ENCODE measurements at places on chromosomes 2 and 18. TPM values are rescaled to one million over a fixed set of nuclear protein-coding genes. Genes with fewer than 3 reads are reported as not detected.
A peak's percentile ranks its signal among the peaks of the same experiment; 100 is the strongest.

GRCh38 chr2:53509831-53510388 lies 257.7 kb upstream of the CHAC2 start:
- H3K27me3 ChIP-seq, result no peaks in the 10 kb centered on the region
- no peak overlapping the region for H3K27ac ChIP-seq
- DNase-seq, result peak; percentile 65
- H3K36me3 ChIP-seq, result no peaks in the 10 kb centered on the region

DNA sequence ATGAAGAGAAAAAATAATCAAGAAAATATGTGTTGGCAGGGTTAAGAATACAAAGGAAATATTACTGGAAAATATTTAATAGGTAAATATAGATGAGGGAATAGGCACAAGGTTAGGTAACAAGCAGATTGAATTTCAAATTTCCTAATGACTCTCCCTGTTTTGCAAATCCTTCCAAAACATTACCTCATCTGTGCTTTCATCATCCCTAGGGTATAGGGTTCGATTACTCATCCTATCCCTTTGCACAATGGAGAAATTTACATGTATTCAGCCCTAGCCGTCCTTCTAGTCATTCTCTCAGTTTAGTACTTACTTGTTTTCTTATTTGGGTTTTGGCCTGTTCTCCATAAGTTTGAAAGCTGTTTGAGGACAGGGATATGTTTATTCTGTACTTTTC lies 864.6 kb upstream of the FSHR start:
- no peak for DNase-seq
- H3K27me3 ChIP-seq, result no peaks in the 10 kb centered on the region
- no peak overlapping the region for H3K27ac ChIP-seq
- H3K36me3 ChIP-seq, result no peaks in the 10 kb centered on the region
- H3K4me3 ChIP-seq, result no peak overlapping the region

- H3K27ac ChIP-seq, result no peak overlapping the region
- no peaks in the 10 kb centered on the region for H3K27me3 ChIP-seq
- no peaks in the 10 kb centered on the region for H3K36me3 ChIP-seq
- no peak overlapping the region for H3K4me3 ChIP-seq
- no peaks in the 10 kb centered on the region for H3K4me1 ChIP-seq
Measured at GRCh38 chr18:39296293-39296888, 1730.8 kb upstream of the CELF4 start.

GRCh38 chr18:59624369-59624765 lies 72.9 kb downstream of the CCBE1 start:
- no peak overlapping the region for H3K27ac ChIP-seq
- H3K4me3 ChIP-seq, result no peak overlapping the region
- no peaks in the 10 kb centered on the region for H3K36me3 ChIP-seq
- H3K4me1 ChIP-seq, result peaks cover 5% of the 10 kb centered on the region
- no peaks in the 10 kb centered on the region for H3K27me3 ChIP-seq
- DNase-seq, result no peak

DNA sequence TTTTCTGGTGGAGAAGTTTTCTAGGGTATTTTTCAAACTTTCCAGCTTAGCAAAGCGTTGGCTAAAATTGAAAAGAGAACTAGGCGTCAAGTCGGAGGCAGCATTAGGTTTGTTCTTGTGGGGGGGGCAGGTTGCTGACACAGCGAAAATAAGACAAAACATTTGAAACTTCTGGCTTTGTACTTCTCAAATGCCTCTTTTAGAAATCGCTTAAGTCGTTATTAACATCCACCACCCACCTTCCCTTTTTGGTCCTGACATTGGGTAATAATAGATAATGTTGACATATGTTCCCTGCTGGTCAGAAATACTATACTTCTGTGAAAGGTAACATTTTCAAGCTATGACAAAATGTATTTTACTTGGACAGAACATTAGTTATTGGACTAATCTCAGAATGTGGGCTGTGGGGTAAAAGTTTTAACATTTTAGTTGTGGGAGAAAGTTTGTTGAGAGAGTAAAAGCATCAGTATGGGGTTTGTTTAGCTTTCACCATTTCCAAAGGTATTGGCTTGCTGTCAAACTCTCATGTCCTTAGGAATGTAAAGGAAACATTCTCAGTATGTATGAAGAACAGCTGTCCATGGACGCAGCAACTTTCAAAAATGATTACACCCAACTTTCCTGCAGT lies 88.1 kb upstream of the ZEB2 start:
- H3K27me3 ChIP-seq, result no peaks in the 10 kb centered on the region
- DNase-seq, result no peak
- H3K4me3 ChIP-seq, result no peak overlapping the region
- no peaks in the 10 kb centered on the region for H3K36me3 ChIP-seq
- H3K27ac ChIP-seq, result no peak overlapping the region

DNA sequence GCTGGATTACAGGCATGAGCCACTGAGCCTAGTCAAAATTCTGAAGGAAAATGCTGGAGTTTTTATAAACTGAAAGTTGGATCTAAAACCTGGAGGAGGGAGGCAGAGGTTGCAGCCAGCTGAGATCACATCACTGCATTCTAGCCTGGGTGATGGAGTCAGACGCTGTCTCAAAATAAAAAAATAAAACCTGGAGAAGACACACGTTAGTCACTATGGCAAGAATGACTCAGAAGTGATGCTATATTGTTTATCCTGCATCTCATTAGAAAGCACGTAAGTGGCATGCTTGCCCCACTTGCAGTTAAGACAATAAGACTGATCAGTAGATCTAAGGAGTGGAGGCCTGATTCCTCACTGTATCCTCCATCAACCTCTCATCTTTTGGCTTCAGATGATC lies 106.6 kb upstream of the STON1 start:
- peaks cover 3% of the 10 kb centered on the region for H3K4me1 ChIP-seq
- H3K36me3 ChIP-seq, result no peaks in the 10 kb centered on the region
- H3K27me3 ChIP-seq, result peaks cover 4% of the 10 kb centered on the region
- H3K4me3 ChIP-seq, result no peak overlapping the region

GRCh38 chr2:150095361-150096095 lies 391.9 kb downstream of the RND3 start:
- DNase-seq, result no peak
- H3K36me3 ChIP-seq, result no peaks in the 10 kb centered on the region
- no peak overlapping the region for H3K4me3 ChIP-seq
- no peak overlapping the region for H3K27ac ChIP-seq
- no peaks in the 10 kb centered on the region for H3K27me3 ChIP-seq
- peaks cover 11% of the 10 kb centered on the region for H3K4me1 ChIP-seq

GRCh38 chr2:240507778-240508251 lies 50.0 kb downstream of the ANKMY1 start:
- H3K27me3 ChIP-seq, result no peaks in the 10 kb centered on the region
- no peaks in the 10 kb centered on the region for H3K36me3 ChIP-seq
- no peak for DNase-seq
- H3K4me1 ChIP-seq, result no peaks in the 10 kb centered on the region
- no peak overlapping the region for H3K27ac ChIP-seq
- no peak overlapping the region for H3K4me3 ChIP-seq

DNA sequence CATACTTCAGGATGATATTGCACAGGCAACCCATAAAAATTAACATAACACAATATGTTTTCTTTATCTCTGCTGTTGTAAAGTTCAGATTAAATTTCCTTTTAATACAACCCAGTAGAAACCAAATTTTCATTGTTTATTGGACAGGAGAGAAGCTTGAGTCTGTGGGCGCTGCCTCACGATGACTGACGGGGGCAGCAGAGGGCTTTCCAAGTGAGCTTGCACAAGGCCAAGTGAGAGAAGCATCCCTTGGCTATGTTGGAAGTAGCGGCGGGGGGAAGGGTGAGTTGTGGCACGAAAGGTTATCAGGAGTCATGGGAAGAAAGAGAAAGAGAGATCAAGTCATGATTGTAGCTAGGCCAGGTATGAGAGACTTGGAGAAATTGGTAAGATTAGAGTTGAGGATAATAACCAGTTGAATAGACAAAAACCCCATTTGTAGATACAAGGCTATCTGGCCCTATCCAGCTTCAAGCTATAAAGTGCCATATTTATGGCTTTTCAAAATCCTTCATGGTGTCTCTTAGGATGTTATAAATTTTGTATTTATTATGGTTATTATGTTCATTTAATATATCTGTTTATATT lies 413.7 kb upstream of the FAM98A start:
- no peaks in the 10 kb centered on the region for H3K27me3 ChIP-seq
- no peaks in the 10 kb centered on the region for H3K36me3 ChIP-seq

- no peaks in the 10 kb centered on the region for H3K4me1 ChIP-seq
- no peak for DNase-seq
- no peaks in the 10 kb centered on the region for H3K36me3 ChIP-seq
Measured at GRCh38 chr2:229610333-229610732, 104.0 kb downstream of the DNER start.

GRCh38 chr2:240296476-240297255 lies 138.8 kb upstream of the GPC1 start:
- H3K36me3 ChIP-seq, result no peaks in the 10 kb centered on the region
- DNase-seq, result no peak
- no peaks in the 10 kb centered on the region for H3K27me3 ChIP-seq
- H3K4me1 ChIP-seq, result peaks cover 13% of the 10 kb centered on the region

GRCh38 chr18:57801761-57802212 lies 1.3 kb downstream of the ATP8B1 start:
- H3K36me3 ChIP-seq, result no peaks in the 10 kb centered on the region
- DNase-seq, result peak; percentile 34
- H3K27ac ChIP-seq, result no peak overlapping the region
- peaks cover 10% of the 10 kb centered on the region for H3K4me1 ChIP-seq
- H3K4me3 ChIP-seq, result peak overlapping the region; percentile 63

DNA sequence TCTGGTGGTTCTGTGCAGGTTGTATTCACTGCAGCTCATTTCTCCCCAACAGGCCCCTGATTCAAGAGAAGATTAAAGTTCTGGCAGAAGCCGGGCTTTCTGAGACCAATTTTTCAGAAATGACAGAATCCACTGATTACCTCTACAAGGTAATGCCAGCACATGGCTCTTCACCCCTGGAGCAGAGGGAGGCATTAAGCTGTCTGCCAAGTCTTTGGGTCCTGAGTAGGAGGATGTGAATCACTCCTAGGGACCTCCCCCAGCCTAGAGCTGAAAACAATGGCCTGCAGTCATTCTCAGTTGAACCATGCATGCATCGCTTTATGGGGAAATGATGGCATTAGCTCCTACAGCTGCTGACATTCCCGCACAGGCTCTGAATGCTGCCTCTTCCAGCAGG lies 20.5 kb upstream of the RPL37A start:
- no peaks in the 10 kb centered on the region for H3K4me1 ChIP-seq
- H3K27me3 ChIP-seq, result no peaks in the 10 kb centered on the region
- no peak overlapping the region for H3K4me3 ChIP-seq
- no peaks in the 10 kb centered on the region for H3K36me3 ChIP-seq

DNA sequence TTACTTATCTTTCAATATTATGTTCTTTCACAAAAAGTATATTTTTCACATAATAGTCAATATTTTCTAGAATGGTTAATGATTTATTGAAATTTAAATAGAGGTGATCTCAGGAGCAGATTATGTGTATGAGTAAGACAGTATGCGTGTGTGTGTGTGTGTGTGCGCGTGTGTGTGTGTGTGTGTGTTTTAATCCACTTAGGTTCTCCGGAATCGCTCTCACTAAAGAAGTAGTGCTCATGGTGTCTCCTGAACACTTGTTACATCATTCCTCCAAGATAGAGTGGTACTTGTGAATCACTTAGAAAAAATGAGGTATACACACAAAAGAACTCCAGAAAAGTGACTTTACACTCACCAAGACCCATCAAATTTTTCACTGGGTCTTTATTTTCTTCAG lies 91.0 kb upstream of the KCNH7 start:
- no peaks in the 10 kb centered on the region for H3K36me3 ChIP-seq
- H3K4me3 ChIP-seq, result no peak overlapping the region
- H3K27me3 ChIP-seq, result no peaks in the 10 kb centered on the region
- H3K27ac ChIP-seq, result no peak overlapping the region

DNA sequence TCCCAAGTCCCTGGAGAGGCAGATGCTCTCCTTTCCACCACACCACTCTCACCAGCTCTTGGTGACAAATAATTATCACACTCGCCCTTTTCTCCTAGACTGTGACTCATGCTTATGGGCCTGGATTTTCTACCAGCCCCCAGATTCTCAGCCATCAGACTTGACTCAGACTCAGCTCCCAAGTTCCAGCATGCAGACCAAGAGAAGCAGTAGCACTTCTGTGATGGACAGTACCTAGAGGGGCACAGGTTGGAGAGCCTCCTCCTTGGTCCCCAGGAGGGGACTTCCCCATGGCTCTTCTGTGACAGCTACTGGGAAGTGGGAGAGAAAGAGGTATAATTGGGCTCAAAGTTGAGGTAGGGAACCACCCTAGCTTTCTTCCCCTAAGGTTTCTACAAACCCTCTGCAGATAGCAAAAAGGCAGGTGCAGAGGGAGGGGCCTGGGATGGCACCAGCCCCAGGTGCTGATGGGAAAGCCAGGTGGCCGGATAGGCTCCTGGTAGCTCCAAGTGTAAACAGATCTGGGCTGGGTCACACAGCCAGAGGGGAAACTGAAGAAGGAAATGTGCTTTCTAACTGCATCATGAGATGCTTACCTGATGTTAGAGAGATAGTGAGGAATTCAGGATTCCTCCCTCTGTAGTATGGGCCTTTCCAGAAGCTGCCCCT lies 4.1 kb downstream of the TCF23 start:
- no peaks in the 10 kb centered on the region for H3K27me3 ChIP-seq
- no peak for DNase-seq
- no peaks in the 10 kb centered on the region for H3K4me1 ChIP-seq
- no peak overlapping the region for H3K27ac ChIP-seq
- H3K36me3 ChIP-seq, result no peaks in the 10 kb centered on the region
- H3K4me3 ChIP-seq, result no peak overlapping the region

DNA sequence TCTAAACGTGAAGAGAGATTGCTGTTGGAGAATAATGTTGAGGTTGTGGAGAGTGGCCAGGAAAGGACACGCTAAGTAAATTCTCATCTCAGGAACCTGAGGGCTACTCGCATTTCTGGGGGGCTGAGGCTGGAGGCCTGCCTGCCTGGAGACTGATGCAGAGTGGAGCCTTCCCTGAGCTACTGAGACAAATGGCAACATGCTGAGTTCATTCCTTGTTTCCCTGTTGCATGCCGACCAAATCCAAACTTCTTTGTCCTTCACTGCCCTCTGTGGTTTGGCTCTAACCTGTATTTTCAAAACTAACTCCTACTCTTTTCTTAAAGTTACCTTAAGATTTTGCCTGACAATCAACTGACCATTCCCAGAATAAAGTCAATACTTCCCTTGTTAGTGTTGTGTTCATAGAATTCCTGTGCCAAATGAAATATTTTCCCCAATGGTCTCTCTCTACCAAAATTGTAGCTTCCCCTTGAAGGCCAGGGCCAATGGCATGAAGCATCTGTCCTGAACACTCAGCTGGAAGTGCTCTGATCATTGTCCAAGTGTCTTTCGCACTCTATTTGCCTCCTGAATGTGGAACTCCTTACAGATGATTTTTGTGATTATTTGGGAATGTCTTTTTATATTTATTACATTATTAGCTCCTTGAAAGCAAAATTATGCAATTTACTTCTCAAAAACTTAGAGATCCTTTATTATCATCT lies 1085.6 kb downstream of the SOCS6 start:
- H3K27me3 ChIP-seq, result no peaks in the 10 kb centered on the region

DNA sequence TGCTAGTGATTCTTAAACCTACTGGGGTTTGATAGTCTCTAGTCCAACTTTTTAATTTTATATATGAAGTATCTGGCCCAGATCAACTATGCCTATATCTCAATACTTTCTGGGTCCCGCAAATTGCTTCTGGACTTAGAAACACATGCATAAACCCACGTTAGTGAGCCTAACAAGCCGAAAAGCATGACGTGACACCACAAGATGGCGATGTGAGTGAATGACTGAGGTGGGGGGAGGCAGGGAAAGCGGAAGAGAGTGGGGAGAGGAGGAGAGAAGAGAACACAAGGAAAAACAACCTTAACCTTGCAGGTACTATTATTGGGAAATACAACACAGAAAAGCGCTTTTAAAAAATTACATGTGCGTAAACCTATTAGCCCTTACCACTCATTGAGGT lies 13.8 kb downstream of the PDIA6 start:
- peak; percentile 41 for DNase-seq
- no peak overlapping the region for H3K4me3 ChIP-seq

Gene CKAP2L
- total RNA-seq, result 28.2 TPM

Gene CHRND
- not detected for total RNA-seq

Gene REG1B
- total RNA-seq, result not detected

Gene EDAR
- total RNA-seq, result not detected

Gene GREB1
- 30.8 TPM for total RNA-seq

Gene FHOD3
- total RNA-seq, result 69.7 TPM

Measured in neural progenitor cell (in vitro differentiated cells).